Neural crest cell (in vitro differentiated cells): ENCODE measurements at places on chromosomes 12 and 14. TPM values are rescaled to one million over a fixed set of nuclear protein-coding genes. Genes with fewer than 3 reads are reported as not detected.

Gene CABP1
- total RNA-seq: 1.1 and 1.2 TPM in 2 replicates

- DNase-seq: no peak
Observed at GRCh38 chr14:88848571-88848970, 24.1 kb downstream of the TTC8 start.

- no peak for DNase-seq
Observed at GRCh38 chr14:87600240-87600639, 392.7 kb downstream of the GALC start.

DNA sequence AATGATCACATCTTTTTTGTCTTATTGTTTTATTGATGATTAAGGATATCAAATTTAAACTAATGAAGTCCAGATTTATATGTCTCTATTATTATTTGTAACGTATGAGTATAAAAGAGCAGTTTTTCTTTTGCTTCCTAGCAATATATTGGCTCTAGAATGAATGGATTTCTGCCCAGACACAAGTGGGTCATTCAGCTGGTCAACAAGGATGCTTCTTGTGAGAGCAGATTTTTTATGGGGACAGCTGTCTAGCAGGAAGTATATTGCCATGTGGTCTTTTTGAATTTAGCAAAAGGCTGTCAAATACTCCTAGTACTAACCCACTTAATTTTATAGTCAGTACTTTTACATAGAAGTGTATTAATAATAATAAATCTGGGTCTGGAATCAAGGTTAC, 1071.1 kb upstream of the FLRT2 start:
- DNase-seq: no peak

- DNase-seq: no peak
Observed at GRCh38 chr14:100567009-100567876, 20.0 kb downstream of the BEGAIN start.

- no peak for DNase-seq
Observed at GRCh38 chr14:52342849-52343596, 28.9 kb downstream of the PTGER2 start.

Gene HCAR3
- not detected in 2 replicates for total RNA-seq

Gene HOXC9
- 5.6 and 6.3 TPM in 2 replicates for total RNA-seq

- DNase-seq: peak; percentile 80
Observed at GRCh38 chr14:104639885-104640548, 35.4 kb upstream of the TMEM179 start.

Gene MIP
- not detected in 2 replicates for total RNA-seq

GRCh38 chr12:29343022-29343799, 37.8 kb downstream of the ERGIC2 start:
- DNase-seq: no peak

GRCh38 chr12:11861864-11862600, 208.7 kb upstream of the BCL2L14 start:
- DNase-seq: no peak

DNA sequence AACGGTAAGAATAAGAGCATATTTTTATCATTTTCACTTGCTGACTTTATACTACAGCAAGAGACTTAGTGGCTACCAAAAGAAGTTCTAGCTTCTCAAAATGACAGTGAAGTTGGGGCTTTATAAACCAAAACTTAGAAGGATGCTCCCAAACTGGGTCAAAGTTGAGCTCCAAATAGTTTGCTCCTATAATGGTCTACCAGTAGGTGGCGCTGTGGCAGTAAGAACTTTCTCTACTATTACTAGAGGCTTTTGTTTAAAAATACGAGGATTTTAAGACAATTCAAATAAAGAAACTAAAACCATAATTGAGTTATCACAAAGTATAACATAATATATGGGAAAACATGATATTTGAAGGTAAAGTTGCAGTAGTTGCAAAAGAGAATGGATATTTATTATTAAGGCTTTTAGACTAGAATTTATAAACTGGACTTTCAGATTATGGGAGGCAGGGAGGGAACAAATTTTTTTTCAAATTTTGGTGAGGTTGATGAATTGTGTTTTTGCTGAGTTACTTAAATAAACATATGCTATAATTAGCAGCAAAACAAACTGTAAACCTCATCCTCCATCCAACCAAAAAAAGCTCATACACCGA, 75.0 kb downstream of the TGFB3 start:
- DNase-seq: peak; percentile 76

DNA sequence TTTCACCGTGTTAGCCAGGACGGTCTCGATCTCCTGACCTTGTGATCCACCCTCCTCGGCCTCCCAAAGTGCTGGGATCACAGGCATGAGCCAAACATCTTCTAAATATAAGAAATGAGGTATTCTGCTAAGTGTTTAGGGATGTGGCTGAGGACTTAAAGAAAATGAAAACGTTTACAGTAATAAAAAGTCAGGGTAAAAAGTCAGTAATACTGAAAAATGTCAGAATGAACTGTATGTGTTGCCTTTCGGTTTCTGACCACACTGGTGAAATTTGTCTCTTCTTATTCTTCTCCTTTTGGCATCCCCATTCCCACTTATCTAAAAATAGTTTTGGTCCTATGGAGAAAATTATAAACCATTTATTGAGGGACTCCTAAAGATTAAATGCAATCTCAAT, 20.5 kb downstream of the TMEM116 start:
- no peak for DNase-seq

DNA sequence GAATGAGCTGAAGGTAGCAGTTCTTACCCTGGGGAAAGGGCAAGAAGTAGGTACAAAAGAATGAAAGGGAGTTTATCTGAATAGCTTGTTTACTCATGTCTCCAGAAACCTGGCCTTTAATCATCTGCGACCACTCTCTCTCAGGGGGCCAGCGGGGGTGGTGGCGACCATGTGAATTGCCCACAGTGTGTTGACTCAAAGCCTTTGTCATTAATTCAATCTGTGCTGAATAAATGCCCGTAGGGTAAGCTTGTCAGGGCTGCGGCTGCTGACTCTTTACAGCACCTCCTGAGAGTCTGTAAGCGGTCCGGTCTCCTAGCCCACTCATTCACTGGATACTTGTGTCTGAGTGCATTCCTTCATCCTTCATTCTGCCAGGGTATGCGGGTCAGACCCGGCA, 874.4 kb downstream of the SLC6A15 start:
- DNase-seq: no peak

GRCh38 chr12:107395817-107396216, 289.8 kb upstream of the PWP1 start:
- DNase-seq: no peak

- no peak for DNase-seq
Observed at GRCh38 chr12:54040148-54040494, 7.3 kb downstream of the HOXC5 start.

- DNase-seq: peak; percentile 30
Observed at GRCh38 chr12:116880817-116881324, 370 bp downstream of the HRK start.

- no peak for DNase-seq
Observed at GRCh38 chr14:92656306-92657081, 91.9 kb downstream of the LGMN start.

Gene CLEC6A
- total RNA-seq: not detected in 2 replicates

DNA sequence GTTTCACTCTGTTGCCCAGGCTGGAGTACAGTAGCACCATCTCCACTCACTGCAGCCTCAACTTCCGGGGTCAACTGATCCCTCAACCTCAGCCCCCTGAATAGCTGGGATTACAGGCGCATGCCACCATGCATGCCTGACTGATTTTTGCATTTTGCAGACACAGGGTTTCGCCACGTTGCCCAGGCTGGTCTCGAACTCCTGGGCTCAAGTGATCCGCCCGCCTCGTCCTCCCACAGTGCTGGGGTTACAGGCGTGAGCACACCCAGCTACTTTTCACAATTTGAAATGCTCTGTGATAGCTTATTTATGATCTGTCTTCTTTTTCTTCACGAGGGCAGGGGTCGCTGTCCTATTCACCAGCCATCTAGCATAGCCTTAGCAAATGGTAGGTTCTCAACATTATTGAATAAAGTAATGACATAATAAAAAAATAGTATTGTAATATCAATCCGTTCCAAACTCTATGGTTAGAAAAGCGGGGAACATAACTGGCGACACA, 477 bp upstream of the DDX47 start:
- no peak for DNase-seq

Gene IL31
- not detected in 2 replicates for total RNA-seq

DNA sequence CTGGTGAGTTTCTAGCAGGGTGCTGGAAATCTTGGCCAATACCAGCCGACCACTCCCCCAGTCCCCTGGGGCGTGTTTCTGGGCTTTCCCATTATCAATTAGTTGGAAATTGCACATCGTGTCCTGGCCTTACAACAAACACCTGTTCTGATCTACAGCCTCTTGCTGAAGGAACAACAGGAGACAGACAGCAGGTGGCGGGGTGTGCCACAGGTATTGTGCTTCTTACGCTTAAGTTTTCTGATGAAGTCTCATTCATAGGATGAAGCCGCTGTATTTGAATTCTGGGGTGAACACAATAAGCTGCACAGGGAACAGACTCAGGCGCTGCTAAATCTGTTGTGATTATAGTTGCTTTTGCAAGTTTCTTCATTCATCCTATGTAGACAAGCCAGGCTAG, 703 bp downstream of the HIGD1C start:
- DNase-seq: no peak

GRCh38 chr12:12823300-12823699, 10.2 kb downstream of the DDX47 start:
- DNase-seq: no peak

DNA sequence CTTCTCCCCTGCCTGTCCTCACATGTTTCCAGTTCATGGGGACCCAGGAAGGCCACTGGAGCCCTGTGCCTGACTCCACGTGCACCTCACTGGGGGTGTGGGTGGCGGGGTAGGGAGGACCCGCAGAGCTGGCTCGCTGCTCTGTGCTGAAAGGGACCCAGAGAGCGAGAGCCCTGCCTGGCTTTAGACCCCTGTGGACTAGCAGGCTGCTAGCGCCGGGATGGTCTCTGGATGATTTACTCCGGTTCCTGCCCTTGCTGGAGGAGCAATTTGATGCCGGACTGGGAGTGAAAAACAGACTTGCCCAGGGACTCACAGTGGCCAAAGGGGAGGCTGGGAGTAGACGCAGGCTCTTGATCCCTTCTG, 49.0 kb downstream of the NTF3 start:
- DNase-seq: no peak

Gene OR5AU1
- total RNA-seq: not detected in 2 replicates

Gene EPYC
- not detected in 2 replicates for total RNA-seq

Gene KRT4
- not detected in 2 replicates for total RNA-seq

GRCh38 chr12:30269496-30269895, 426.2 kb downstream of the IPO8 start:
- no peak for DNase-seq

DNA sequence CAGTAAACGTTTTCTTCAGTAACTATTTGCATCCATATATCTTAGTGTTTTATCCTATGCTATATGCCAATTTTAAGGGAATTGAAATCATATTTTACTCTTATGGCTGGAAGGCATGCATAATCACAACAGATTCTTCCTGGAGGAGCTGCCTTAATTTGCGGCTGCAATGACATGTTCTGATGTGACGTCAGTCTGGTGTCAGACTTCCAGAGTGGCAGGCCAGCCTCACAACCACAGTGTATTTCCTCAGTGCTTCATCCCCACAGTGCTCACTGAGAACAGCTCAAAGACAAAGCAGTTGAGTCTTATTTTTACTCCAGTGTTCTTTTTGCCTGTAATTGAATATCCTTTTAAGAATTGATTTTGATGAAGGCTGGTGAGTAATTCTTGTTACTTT, 107.1 kb downstream of the PLEKHA5 start:
- DNase-seq: peak; percentile 20

DNA sequence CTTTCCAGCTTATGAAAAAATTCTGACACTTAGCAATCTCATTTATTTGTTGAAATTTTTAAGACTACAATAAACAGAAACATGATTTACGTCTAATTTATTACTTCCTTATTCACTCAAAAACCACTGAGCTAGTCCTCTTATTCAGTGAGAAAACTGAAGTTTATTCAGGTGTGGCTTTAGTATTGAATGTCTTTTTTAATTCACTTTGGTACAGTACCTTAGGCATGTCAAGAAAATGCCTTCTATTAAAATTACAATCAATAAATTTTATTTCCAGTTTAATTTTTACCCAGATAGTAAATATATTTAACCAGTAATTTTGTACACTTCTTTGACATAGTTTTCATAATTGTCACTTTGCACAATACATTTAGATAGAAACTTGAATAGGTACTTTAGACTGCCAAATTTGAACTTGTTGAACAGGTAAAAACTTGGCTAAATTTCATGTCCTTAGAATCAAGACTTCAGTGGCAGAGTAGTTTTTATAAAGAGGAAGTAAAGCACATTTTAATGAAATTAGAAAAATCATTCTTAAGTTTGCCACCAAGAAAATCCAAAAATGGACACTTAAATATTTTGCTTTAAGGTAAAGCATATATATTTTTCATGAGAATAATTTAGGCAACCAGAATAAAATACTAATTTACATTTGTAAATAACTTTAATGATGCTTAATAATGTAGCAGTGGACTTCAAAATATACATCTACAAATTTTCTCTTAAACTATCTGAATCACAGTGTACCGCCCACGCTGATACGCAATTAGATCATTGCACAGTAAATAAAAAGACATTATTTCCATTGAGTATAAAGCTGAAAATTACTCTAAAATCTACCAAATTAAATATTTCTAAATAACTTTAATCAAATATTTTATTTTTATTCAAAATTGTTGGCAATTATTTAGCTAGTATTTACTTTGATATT, 159.1 kb downstream of the RASSF9 start:
- no peak for DNase-seq

Gene SLC2A3
- total RNA-seq: 50.6 and 52.2 TPM in 2 replicates

Gene PARP2
- total RNA-seq: 50.7 and 53.2 TPM in 2 replicates

DNA sequence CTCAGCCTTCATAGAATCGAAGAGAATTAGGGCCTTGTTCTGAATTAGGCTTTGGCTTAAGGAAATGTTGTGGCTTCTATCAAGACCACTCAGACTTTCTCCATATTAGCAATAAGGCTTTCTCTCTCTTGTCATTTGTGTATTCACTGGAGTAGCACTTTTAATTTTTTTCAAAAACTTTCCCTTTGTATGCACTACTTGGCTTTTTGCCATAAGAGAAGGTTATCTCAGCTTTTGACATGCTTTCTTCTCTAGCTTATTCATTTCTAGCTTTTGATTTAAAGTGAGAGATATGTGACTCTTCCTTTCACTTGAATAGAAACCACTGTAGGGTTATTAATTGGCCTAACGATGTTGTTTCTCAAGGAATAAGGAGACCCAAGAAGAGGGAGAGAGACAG, 244.2 kb downstream of the GPHN start:
- no peak for DNase-seq

Gene GZMB
- total RNA-seq: not detected in 2 replicates

DNA sequence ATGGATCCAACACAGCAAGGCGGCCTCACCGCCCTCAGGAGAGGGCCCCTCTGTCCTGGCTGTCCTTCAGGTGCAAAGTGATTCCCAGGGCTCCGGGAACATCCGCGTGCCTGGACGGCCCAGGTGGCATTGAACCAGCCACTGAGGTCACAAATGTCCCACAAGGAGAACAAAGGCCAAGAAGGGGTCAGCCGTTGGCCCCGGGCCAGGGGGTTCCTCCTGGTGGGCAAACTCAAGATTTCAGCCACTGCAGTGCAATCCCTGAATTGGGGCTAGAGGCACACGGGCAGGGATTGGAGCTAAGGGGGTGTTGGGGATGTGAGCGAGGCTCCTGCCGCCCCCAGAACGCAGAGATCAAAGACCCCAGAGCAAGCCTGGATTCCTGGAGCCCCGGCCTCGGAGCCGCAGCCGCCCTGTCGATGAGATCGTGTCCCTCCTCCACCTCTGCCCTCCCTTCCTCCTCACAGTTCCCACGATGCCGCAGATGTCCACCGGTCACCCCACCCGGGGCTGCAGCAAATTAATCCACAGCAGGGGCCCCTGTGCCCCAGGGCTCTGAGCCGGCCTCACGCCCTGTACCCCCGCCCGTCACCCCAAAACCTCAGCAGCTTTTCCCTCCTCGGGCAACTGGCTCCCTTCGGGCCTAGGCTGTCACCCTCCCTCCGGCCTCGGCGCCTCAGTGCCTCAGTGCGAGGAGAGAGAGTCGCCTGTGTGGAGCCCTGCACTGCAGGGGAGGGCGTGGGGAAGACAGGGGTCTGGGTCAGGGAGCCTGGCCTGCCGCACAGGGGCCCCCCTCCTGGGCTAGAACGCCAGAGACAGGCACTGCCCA, 56.7 kb upstream of the GALNT9 start:
- DNase-seq: no peak
